ENCODE measurements at places on chromosomes 7 and 10. TPM values are rescaled to one million over a fixed set of nuclear protein-coding genes. Genes with fewer than 3 reads are reported as not detected.

DNA sequence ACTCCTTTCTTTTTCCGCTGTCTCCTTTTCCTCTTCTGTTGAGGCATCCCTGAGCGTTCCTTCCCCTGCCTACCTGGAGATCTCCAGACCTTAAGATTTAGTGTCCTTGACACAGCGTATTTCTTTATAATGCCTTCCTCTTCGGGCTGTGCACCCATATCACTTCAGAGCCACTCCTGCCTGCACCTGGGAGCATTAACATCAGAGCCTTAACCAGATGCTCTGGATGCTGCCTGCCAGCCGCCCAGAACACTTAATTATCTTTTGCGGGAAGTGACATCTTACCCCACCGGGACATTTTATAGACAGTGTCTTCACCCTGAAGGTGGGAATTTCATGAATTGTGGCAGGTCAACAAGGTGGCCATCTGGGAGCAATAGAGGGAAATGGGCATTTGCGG is 24.2 kb downstream of the UBTD1 start:
- no peak overlapping the region for H3K4me3 ChIP-seq
- H3K4me1 ChIP-seq = peaks cover 31% of the 10 kb centered on the region
- no peaks in the 10 kb centered on the region for H3K27me3 ChIP-seq
- DNase-seq = no peak
- no peaks in the 10 kb centered on the region for H3K36me3 ChIP-seq

GRCh38 chr7:128021366-128021765 is 9.9 kb downstream of the LRRC4 start:
- peaks cover 30% of the 10 kb centered on the region for H3K36me3 ChIP-seq
- no peak overlapping the region for H3K27ac ChIP-seq

DNA sequence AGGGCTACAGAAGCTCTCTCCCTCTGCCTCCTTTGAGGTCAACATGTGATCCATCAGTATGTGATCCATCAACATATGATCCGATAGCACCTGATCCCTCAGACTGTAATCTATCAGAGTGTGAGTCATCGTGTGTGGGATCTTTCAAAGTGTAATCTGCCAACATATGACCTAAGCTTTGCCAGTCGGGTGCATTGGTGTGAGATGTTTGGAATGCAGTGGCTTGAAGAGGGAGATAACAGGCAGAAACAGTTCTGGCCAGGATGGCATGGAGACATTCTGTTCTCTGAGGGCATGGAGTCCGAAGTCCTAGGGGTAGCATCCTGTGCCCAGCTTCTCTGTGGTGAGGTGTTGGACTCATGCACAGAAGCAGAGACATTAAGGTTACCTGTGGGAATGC is 217.7 kb upstream of the ETV1 start:
- no peaks in the 10 kb centered on the region for H3K36me3 ChIP-seq
- no peak overlapping the region for H3K27ac ChIP-seq
- H3K4me1 ChIP-seq = no peaks in the 10 kb centered on the region
- no peak for DNase-seq
- H3K27me3 ChIP-seq = no peaks in the 10 kb centered on the region

DNA sequence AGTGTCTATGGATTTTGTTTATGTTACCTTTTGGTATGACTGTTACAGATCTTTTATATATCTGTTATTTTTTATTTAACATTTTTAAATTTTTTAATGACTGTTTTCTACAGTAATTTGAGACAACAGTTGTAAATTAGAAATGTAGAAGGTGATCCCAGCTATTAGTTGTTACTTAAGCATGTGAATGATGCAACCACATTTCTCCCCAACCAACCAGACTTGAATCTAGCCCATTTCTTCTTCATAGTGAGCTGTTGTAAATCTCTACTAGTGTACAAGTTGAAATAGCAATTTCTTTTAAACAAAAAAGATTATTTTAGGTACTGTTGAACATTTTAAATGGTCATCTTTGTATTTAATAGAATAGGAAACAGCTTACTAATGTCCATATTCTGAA is 18.0 kb downstream of the TMEM106B start:
- no peak overlapping the region for H3K27ac ChIP-seq
- no peaks in the 10 kb centered on the region for H3K4me1 ChIP-seq
- no peaks in the 10 kb centered on the region for H3K27me3 ChIP-seq

DNA sequence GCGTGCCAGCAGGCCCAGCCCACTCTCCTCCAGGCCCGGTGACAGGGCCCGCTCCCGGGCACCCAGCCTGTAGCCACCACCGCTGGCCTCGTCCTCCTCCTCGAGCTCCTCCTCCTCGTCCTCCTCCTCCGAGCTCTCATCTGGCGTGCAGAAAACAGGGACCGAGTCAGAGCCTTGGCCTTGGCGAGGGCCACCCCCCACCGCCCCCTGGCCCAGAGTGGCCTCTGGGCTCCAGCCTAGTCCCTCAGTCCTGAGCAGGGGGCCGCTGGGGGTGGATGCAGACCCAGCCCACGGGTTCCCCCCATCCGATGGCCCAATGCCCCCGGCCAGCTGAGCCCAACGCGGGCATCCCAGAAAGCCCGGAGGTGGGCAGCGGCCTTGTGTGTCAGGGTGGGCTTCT is 62.9 kb downstream of the SLC29A4 start:
- H3K27ac ChIP-seq = no peak overlapping the region
- H3K27me3 ChIP-seq = no peaks in the 10 kb centered on the region
- peaks cover 13% of the 10 kb centered on the region for H3K4me1 ChIP-seq
- H3K4me3 ChIP-seq = no peak overlapping the region

MMD2 gene
- total RNA-seq = 7.1 TPM

FAM25C gene
- not detected for total RNA-seq

- no peak overlapping the region for H3K27ac ChIP-seq
- no peaks in the 10 kb centered on the region for H3K4me1 ChIP-seq
- no peak for DNase-seq
- H3K4me3 ChIP-seq = no peak overlapping the region
Observed at GRCh38 chr7:145398758-145399157, 562.9 kb upstream of the TPK1 start.

DNA sequence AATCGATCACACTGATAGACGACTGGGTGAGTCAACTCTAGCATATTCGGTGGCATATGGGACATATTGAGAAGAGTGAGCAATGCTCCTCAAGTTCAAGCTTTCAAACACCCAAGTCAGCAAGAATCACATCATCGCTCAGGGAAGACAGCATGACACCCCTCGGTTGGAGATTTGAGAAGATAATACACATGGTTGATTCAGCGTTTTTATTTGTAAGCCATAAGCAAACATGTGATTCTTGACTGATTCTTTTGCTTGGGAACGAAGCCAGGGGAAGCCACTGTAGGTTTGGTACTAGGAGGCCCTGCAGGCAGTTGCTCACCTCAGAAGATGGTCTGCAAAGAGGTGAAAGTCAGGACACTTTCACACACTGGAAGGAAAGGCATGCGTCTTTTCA is 12.6 kb downstream of the UCMA start:
- no peak overlapping the region for H3K4me3 ChIP-seq
- no peaks in the 10 kb centered on the region for H3K4me1 ChIP-seq
- no peaks in the 10 kb centered on the region for H3K27me3 ChIP-seq
- H3K36me3 ChIP-seq = no peaks in the 10 kb centered on the region

NANOS1 gene
- 6.3 TPM for total RNA-seq

DNA sequence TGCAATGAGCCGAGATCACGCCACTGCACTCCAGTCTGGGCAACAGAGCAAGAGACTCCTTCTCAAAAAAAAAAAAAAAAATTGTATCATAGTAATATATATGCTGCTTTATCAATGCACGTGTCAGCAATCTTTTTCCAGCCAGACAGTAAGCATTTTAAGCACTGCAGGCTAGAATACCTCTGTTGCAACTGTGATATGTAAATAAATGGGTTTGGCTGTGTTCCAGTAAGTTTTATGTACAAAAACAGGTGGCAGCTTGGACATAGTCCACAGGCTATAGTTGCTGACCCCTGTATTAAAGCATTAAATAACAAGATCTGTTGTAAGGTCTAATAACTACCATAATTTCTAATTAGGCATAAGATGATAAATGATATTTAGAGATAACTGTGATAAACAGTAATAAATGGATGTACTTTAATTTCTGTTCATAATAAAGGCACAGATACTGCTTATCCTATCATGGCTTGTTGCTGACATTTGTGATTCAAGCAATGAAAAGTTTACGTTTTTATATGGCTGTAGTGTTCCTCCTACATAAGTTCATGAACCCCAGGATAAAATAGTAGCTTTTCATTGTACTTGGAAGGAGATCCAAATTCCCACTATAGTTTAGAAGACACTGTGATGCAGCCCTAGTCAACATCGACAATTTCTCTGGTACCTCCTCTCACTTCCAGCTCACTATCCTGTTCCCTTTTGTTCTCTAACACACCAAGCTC is 161.4 kb downstream of the ELMO1 start:
- H3K27ac ChIP-seq = no peak overlapping the region
- peaks cover 6% of the 10 kb centered on the region for H3K4me1 ChIP-seq
- H3K36me3 ChIP-seq = no peaks in the 10 kb centered on the region
- H3K4me3 ChIP-seq = no peak overlapping the region
- no peak for DNase-seq

EGR2 gene
- 3.9 TPM for total RNA-seq

GRCh38 chr10:93462371-93462770 is 19.8 kb downstream of the MYOF start:
- no peak overlapping the region for H3K27ac ChIP-seq
- no peak for DNase-seq
- H3K4me3 ChIP-seq = no peak overlapping the region
- no peaks in the 10 kb centered on the region for H3K27me3 ChIP-seq
- H3K36me3 ChIP-seq = no peaks in the 10 kb centered on the region

DNA sequence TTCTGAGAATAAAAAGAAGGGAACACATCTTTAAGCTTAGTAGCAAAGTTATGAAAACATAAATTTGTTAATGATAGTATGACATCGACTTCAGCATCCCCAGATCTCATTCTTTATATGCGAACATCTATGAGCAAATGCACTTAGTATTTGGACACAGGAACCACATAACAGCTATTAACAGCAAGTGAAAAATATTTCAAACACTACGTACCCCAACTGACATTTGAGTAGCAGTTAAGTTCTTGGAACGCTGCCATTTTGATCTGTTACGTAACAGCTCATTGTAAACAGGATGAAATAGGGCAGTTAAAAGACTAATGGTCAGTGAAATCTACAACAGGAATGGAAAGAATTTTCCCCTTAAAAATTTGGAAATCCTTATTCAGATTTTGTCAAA is 428.9 kb downstream of the TNS3 start:
- no peaks in the 10 kb centered on the region for H3K36me3 ChIP-seq
- H3K27ac ChIP-seq = no peak overlapping the region
- H3K4me3 ChIP-seq = no peak overlapping the region
- H3K4me1 ChIP-seq = peaks cover 4% of the 10 kb centered on the region

GRCh38 chr7:110922906-110923305 is 168.0 kb upstream of the LRRN3 start:
- no peaks in the 10 kb centered on the region for H3K4me1 ChIP-seq
- no peaks in the 10 kb centered on the region for H3K36me3 ChIP-seq
- no peak overlapping the region for H3K27ac ChIP-seq
- no peak overlapping the region for H3K4me3 ChIP-seq
- DNase-seq = no peak

DNA sequence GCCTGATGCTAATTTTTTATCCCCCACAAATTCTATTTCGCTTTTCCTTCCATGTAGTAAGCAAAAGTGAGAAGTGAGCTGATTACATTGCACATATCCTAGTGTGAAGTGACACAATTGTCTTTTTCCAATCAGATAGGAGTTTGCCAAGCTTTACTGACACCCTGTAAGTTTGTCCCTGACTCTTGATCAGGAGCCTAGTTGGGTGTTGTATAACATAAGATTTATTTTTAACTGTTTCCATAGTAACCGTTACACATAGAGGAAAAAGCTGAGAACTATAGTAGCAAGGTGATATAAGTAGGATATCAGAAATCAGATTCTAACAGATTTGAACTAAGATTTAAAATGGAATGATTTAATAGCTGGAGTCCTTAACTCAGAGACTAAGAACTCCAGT is 31.2 kb downstream of the EXOC4 start:
- H3K27ac ChIP-seq = no peak overlapping the region
- H3K27me3 ChIP-seq = no peaks in the 10 kb centered on the region
- no peak for DNase-seq
- no peaks in the 10 kb centered on the region for H3K36me3 ChIP-seq
- no peaks in the 10 kb centered on the region for H3K4me1 ChIP-seq

ATG9B gene
- total RNA-seq = 2.3 TPM

CFAP69 gene
- total RNA-seq = 17.5 TPM

DNA sequence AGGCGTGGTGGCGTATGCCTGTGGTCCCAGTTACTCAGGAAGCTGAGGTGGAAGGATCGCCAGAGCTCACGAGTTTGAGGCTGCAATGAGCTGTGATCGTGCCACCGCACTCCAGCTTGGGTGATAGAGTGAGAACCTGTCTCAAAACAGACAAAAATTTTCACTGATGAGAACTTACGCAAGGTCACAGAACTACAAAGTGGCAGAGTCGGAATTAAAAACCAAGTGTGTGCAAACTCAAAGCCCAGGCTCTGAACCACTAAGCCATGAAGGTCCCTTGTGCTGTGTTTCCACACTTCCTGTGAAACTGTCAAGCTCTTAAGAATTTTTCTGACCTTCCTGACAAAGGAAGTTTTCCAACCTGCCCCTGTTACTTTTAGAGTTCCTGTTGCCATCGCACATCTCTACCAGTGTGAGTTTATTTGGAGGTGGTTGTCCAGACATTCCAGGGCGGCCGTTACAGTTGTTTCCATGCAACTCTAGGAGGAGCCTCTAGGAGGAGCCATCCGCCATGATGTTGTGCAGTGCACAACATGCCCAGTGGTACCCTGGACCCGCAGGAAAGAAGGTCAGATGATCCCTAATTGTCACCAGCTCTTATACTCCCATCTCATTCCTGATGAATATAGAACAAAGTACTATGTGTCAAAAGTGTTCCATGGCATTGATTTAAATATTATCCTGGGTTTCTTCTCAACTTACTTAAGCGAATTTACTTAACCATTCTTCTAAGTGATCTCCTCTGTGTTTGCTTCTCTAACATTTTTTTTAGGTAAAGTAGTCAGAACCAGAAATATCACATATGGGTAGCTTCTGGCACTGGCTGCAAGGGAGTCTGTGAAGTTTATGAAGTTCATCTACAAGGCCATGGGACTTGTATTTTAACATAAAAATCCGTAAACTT is 49.0 kb upstream of the LYZL1 start:
- DNase-seq = no peak
- no peak overlapping the region for H3K27ac ChIP-seq
- peaks cover 6% of the 10 kb centered on the region for H3K4me1 ChIP-seq

Measured in spinal cord (tissue), 10 donors.